Suppressor macrophage (primary cell): ENCODE measurements at places on chromosomes 5 and 9.

DNA sequence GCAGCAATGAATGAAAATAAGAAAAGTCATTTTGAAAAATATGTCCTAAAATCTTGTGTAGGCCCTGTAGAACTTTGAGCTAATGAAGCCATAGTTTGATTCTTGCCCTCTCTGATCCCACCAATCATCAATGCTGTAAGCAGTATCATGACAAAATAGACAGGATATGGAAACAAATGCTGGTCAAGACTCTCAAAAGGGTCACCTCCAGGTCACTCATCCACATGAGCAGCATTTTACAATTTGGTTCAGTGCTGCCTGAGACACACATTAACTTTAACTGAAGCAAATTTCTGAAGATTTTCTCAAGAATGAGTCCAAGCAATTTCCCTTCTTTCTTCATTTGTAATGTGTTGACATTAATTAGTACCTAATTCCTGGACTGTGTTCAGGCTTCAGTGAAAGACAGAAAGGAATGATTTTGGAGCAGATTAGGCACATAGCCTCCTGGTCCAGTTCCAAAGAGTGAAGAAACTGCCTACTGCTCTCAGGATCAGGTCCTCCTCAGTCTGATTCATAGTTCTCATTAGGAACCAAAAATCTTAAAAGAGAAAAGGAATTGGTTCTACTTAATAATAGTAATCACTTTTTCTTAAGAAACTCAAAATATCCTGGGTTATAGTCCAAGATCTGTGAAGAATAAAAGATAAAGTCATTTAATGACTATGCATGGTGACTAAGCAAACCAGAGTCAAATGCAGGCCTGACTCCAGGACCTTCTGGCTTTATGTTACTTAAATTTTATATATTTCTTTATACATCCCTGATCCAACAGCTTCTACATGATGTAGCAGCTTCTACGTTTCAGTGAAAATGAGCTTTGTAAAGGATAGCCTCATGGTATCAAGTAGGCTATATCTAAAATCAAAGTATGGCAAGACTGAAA is 192.1 kb upstream of the RGMB start:
- DNase-seq, result no peak

GRCh38 chr9:18989865-18990264 is 43.1 kb downstream of the SAXO1 start:
- DNase-seq, result no peak

DNA sequence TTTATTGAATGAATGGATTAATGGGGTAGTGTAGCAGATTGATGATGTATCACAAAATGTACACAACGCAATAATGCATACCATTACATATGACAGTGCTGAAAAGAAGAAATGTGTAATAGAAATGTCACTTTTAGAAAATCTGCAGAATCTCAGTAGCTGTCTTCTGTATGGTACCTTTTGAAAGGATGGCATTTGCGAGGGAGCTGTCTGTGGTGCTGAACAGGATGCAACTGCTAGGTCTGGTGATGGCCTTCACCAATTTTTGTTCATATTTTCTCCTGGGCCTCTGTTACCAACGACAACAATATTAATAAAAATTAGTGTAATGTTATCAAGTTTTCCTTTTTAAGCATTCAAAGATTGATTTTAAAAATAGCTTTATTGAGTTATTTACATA is 36.2 kb upstream of the OTULIN start:
- peak; percentile 59 for DNase-seq

DNA sequence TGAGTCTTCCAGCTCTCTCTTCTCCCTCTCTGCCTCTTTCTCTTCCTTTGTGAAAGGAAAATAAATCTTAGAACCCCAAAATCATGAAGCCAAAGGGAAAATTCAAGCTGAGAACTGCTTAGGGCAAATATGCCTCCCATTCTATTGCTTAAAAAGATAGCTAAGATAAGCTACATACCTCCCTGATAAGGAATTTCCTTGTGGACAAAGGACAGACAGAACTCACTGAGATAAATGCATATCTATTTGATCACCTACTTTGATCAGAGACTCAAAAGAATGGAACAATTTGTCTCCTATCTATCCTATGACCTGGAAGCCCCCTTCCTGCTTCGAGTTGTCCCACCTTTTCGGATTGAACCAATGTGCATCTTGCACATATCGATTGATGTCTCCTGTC is 220.6 kb upstream of the NMUR2 start:
- no peak for DNase-seq

- peak; percentile 25 for DNase-seq
Observed at GRCh38 chr5:142293486-142293885, 31.3 kb downstream of the SPRY4 start.

DNA sequence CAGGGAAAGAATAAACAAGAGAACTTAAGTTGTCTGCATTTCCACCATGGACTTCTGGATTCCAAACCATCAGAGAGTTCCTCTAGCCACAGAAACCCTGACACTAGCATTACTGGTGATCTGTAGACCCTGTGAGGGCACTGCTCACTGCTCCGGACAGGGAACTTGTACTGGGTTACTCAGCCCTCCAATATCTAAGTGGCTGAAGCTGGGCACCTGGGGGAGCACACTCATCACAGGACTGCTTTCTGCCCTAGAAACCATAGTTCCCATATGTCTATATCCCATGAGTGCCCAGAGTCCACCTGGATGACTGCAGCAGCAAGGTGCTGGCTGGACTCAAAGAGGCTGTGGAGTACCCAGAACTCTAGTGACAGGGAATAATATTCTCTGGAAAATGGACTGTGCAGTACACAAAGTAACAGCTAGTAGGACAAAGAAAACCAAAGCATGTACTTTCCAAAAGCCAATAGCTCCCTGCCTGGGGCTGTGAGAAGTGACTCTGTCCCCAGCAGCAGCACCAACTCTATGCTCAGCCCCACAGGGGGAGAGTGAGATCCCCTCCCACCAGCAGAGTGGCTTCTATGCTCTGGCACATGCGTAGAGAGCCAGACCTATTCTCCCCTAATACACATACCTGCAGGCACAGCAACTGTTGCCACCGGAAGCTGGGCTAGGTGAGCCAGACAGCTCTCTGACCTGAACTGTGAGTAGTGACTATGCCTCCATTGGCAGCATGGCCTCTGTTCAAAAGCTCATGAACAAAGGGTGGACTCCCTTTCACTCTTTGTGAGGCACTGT is 472.9 kb upstream of the FTMT start:
- DNase-seq, result no peak

DNA sequence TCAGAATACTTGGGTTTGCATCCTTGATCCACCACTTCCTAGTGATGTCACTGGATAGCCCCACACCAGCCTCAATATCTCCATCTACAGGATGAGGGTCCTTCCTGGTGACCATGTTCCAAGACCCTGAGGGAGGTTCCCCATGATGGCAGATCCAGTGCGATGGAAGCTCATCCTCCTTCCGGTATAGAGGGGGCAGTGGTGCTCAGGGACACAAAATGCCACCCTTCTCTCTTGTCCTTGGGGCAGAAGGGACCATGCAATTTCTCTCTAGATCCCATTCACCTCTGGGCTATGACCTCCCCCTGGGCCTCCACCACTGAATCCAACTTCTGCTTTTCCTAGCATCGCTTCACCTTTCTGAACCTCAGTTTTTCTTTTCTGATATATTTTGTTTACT is 5.4 kb upstream of the SLC25A51 start:
- no peak for DNase-seq

DNA sequence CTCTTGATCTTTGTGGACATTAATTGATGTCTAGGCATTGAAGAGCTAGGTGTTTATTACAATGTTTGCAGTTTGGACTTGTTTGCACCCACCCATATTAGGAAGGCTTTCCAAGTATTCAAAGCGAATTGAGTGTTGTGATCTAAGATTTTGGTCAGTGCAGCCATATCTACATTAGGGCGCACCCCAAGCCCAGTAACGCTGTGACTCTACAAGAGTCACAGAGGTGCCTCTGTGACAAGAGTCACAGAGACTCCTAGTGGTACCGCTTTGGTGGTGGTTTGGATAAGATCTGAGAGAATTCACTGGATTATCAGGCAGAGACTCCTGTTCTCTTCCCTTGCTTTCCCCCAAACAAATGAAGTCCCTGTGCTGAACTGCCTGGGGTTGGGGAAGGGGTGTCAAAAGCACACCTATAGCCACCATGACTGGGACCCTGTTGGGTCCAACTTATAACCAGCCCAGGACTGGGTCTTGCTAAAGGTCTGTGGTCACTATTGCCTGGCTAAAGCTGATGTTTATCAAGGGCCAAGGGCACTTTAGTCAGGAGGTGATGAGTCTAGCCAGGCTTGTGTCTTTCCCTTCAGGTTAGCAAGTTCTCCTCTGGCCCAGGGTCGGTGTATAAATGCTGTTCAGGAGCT is 114.1 kb upstream of the RIOK2 start:
- DNase-seq, result peak; percentile 10

GRCh38 chr9:100082782-100083181 is 16.0 kb downstream of the ERP44 start:
- no peak for DNase-seq

DNA sequence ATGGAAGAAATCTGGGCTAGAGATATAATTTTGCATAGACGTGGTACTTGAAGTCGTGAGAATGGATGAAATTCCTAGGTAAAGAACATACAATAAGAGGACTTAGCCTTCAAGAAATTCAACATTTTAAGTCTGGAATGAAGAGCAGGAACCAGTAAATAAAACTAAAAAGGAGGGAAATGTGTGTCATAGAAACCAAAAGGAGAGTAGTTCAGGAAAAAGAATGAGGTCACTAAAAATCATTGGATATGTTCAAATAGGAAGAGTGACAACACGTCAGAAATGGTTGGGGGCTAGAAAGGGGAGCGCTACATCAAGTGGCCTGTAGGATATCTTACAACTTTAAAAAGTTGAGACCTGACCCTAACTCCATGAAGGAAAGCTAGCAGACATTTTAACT is 44.0 kb downstream of the PFDN1 start:
- no peak for DNase-seq

- no peak for DNase-seq
Observed at GRCh38 chr5:1363160-1363559, 18.3 kb upstream of the CLPTM1L start.

- no peak for DNase-seq
Observed at GRCh38 chr9:135601988-135602387, 37.4 kb downstream of the GLT6D1 start.

DNA sequence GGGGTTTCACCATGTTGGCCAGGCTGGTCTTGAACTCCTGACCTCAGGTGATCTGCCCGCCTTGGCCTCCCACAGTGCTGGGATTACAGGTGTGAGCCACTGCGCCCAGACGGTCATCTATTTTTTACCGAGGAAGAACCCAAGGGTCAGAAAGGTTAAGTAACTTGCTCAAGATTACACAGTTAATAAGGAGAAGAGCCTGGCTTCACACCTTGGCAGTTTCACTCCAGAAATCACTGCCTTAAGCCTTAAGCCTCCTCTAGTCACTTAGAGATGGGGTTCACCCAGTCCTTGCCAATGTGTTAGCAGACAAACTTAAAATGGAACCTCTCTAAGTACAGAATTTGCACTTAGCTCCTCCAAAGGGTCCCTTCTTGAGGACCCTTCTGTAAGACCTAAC is 116.3 kb downstream of the PTTG1 start:
- no peak for DNase-seq

DNA sequence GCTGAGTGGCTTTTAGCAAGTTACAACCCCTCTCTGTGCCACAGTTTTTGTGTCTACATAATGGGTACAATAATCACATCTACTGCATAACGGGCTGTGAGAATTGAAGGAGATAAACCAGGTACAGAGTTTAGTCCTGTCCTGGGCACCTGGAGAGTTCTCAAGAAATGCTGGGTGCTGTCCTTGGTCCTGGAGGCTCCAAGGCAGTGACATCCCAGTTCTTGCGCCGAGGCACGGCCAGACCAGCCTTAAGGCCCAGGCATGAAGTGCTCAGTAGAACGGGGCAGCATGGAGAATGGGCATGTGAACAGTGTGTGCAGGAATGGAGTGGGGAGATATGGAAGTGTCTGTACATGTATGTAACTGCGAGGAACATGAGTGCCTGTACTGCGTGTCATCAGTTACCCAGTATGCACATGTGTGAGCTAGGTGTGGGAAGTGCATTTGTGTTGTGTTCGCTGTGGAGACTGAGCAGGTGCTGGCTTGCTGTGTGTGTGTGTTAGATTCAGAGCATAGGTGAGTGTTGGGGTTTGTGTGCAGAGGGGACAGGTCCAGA is 6.3 kb upstream of the UNC5A start:
- peak; percentile 44 for DNase-seq

DNA sequence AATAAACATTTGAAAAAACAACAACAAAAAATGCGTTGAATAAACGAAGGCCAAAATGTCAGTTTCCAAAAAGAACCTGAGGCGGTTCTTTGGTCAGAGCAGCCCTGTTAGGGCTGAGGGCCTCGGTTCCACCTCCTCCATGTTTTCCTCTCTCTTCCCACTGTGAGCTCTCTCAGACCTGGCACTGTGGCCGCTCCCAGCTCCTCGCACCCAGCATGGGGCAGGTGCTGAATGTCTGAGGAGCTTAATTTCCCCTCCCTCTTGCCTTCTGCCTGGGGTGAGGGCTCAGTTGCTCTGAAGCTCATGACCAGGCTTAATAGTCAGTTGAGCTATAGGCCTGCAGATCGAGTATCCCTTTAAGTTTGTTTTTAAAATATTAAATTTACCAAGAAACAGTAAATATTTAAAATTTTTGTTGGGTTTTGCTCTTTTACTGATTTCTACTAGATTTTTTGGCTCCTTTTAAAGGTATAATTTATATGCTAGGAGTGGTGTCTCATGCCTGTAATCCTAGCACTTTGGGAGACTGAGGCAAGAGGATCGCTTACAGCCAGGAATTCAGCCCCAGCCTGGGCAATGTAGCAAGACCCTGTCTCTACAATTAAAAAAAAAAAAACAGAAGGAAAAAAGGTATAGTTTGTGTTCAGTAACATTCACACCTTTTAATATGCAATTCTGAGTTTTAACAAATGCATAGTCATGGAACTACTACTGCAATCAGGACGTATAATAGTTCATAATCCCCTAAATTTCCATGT is 28.1 kb downstream of the DAPK1 start:
- DNase-seq, result no peak

DNA sequence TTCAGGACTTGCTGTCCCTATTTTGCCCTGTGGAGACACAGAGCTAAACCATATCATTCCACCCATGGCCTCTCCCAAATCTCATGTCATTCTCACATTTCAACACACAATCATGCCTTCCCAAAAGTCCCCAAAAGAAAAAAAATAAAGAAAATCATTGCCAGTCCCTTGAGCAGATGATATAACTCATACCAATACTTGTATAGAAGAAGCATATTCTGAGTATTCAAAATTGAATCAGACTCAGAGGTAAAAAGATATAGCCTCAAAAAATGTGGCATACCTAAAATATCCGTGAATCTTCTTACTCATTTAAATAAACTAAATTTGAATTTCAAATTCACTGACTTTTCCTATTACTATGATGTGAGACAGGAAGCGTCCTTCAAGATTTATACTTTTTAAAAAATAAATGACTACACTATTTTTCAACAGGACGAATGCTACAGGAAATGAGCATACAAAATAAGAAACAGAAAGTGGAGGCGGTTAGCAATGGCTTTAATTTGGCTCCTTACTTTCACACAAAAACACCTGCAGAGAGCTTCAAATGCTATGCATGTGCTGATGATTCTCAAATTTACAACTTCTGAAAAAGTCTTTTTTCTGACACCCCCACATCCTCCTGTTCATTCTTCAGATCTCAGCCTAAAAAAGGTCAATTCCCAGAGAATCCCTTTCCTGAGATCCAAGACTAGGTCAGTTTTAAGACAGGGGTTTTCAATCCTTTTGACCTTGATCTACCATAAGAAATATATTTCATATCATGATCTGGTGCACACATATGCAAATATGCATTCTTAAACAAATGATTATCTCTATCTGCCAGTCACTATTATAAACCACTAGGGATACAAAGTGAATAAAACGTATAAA is 39.6 kb upstream of the DMXL1 start:
- no peak for DNase-seq
